ENCODE measurements at places on chromosomes 7 and 10. TPM values are rescaled to one million over a fixed set of nuclear protein-coding genes. Genes with fewer than 3 reads are reported as not detected.

GPNMB gene
- total RNA-seq, result 58.5 TPM

CAV1 gene
- 460 TPM for total RNA-seq

LRRN3 gene
- 13.7 TPM for total RNA-seq

FOXP2 gene
- 49.3 TPM for total RNA-seq

MRC1 gene
- 161 TPM for total RNA-seq

ADO gene
- total RNA-seq, result 13.7 TPM

SORCS3 gene
- total RNA-seq, result 0.14 TPM

CALY gene
- total RNA-seq, result not detected

CDCA7L gene
- 25.7 TPM for total RNA-seq

SH2D4B gene
- 0.12 TPM for total RNA-seq
